NCI-H1092 (cell line): ENCODE measurements at places on chromosomes 6 and 20.

GRCh38 chr20:47355489-47356219 is 845 bp downstream of the ZMYND8 start:
- no peak for DNase-seq

GRCh38 chr6:113476937-113477839 is 380.0 kb upstream of the MARCKS start:
- no peak for DNase-seq

- DNase-seq = no peak
Observed at GRCh38 chr6:136526937-136527336, 23.3 kb downstream of the MAP7 start.

DNA sequence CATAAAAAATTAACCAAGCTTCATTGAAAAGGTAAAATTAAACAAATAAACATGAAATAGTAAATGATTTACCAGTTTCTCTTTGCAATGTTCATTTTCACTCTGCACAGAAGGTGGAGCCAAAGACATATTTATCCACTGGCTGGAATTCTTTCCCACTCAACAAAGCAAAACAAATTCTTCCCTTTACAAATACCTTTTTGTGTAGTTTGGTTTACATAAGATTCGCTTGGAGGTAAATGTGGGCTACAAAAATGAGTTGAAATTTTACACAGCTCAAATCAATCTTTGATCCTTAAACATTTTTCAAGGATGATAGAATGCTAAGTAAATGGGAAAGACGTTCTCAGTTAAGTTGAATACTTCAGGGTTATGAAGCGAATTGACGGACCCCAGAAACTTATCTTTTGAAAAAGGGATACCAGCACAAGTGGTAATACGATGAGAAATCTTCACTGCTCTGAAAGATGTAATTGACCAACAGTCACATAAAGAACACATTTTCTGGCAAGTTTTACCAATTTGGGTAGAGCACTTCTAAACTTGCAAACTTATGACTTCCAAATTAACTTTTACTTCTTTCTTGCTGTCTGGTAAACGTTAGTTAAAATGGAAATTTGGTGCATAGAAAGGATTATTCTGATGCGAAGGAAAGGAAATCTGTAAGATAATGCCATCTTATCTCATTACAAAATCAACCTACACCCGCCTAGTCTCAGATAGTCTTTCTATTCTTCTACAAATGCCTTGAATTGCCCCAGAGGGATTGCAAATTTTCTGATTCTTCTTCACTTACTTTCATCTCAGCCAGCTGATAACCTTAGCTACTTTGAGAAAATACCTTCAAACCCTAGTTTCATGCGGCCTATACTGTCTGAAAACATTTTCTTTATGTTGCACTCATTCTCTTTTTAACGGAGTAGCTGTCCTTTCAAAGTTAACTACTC is 4.7 kb upstream of the GJA1 start:
- DNase-seq = no peak
